Kasumi-1 (cell line): ENCODE measurements at places on chromosomes 7 and 10.

DNA sequence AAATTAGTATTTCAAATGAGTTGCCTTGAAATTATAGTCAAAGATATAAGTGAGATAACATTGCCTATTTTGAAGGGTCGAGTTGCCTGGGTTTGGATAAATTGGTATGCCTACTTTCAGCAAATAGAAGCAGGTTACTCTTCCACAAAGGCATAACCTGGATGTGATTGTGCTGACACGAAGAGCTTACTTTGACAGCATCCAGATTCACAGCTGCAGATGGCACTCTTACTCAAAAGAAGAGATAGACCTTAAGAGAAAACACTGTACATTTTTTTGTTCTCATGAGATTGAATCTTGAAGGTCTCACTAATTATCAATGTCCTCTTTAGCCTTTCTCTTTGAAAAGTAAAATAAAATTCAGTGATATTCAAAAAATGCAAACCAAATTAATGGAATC is 1338.7 kb downstream of the REEP3 start:
- no peak for DNase-seq

DNA sequence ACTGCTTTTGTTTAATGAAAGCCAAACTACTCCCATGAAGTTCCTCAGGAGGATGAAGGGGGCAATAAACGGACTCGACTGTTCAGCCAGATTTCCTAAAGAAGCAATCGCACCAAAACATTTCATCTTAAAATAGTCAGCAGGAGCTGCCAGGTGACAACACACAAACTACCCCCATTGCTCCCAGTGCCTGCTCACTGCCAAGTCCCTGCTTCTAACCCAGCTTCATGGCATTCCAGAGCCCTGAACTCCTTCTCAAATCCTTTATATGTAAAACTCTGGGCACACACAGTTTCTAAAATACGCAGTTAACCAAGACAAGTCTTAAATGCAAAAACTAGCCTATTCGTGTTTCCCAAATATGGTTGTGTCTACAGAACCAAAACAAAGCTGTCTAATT is 110.0 kb downstream of the SORBS1 start:
- no peak for DNase-seq

GRCh38 chr10:30537586-30537985 is 92.0 kb downstream of the LYZL2 start:
- DNase-seq: no peak

GRCh38 chr7:111860248-111860647 is 298.0 kb upstream of the IMMP2L start:
- DNase-seq: no peak

DNA sequence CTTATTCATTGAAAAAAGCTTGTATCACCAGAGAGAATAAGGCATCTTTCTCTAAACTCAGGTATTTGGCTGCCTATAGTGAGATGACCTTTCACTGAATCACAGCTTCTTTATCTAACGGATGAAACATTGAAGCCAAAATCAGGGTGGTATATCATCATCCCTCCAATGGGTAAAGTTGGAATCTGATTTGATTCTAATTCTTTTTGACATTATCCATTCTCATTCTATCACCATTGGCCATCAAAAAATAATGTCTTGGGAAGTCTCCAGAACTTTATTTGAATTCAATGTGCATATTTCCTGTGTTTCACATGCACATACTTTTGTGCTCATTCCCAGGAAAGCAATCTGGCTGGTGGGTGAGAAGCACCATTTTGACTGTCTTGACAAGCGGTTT is 95.2 kb downstream of the PLPP4 start:
- DNase-seq: no peak

DNA sequence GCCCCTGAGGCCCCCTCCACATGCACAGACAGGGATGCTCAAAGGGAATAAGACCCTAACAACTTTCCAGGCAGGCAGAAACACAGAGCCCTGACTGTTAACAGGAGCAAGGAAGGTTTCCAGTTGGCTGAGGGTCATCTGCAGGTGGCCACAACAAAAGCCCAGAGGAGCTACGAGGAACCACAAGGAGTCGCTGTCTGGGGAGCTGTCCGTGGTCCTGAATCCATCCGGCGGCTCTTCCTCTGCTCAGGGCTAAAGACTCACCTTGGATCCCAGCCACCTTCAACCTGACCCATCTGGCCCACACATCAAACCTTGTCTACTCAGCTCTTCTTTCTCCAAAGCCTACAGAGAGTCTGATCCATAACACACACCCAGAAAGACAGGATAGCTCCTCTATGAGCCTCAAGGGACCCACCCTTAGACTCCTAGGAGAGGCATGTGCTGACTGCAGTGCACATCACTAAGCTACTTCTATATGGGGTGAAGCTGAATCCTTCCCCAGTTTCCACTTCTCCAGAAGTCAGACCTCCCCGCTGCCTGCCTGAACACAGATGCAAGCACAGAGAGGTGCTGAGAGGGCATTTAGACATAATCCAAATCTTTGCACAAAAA is 104.0 kb downstream of the SLIT1 start:
- peak; percentile 78 for DNase-seq

DNA sequence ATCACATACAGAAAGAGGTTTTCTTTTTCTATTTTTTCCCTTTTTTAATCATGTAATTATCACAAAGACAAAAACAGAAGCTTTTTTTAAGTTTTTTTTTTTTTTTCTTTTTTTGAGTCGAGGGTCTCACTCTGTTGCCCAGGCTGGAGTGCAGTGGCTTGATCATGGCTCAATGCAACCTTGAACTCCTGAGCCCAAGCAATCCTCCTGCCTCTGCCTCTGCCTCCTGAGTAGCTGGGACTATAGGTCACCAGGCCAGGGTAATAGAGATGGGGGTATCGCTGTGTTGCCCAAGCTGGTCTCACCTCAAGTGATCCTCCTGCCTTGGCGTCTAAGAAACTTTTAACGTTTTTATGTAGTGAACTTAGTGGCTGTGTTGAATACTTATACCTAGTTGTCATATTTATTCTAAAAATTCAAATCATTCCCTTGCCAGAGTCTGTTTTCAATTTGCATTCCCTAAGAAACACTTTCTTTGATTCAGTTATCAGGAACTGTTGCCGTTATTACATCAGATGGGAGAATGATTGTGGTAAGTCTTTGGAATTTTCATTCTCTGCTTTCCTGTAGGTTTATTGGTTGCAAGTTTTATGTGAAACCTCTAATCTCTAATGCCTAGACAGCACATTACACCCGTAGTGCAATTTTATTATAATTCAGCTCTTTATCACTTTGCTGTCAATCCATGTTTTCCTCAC is 1.3 kb downstream of the LSM8 start:
- no peak for DNase-seq

DNA sequence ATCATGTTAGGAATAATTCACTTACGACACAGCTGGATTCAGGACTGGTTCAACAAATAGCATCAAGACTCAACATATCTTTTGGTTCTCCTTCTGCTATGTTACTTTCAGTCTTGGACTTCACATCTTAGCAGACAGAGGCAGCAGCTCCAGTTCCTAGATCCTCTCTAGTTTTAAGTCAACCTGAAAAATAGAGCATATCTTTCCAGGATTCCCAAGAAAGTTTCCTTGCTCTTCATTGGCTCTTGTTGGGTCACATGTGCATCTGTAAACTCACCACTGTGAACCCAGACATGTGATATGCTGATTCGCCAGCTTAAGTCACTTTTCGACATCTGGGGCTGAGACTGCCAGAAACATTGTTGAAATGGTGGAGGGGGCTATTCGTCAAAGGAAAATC is 210.1 kb upstream of the KMT2E start:
- no peak for DNase-seq

DNA sequence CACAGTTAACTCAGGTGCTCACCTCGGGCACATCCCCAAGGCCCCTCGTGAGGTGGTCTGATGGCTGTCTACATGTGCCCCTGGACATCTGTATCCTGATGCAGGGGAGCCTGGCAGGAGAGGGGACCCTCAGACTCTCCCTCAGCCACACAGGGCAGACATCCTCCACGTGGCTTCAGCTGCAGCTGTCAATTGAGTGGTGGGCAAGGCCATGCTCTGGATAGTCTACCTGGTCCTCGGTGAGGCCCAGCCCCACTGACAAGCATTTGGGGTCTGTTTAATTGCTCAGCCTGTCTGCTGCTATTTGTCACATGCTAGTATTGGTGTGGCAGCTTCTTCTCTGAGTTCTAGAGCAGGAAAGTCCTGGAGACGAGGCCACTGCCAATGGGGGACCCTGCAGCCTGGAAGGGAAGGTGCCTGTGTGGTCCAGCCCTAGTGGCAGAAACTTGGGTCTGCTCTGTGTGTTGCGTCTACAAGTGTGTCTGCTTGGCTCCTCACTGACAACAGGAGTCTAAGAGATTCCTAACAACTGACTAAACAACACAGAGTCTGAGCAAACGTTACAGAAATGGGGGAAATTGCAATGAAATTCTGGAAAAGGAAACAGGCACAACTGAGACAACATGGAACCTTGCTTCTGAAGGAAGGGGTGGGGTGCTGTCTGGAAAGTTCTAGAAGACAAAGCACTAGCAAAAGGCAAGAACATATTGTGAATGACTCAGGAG is 59.3 kb upstream of the IGFBP3 start:
- no peak for DNase-seq

GRCh38 chr10:21269289-21269688 is 256.2 kb downstream of the SKIDA1 start:
- no peak for DNase-seq

GRCh38 chr10:38032886-38033285 is 22.4 kb downstream of the ZNF33A start:
- no peak for DNase-seq

DNA sequence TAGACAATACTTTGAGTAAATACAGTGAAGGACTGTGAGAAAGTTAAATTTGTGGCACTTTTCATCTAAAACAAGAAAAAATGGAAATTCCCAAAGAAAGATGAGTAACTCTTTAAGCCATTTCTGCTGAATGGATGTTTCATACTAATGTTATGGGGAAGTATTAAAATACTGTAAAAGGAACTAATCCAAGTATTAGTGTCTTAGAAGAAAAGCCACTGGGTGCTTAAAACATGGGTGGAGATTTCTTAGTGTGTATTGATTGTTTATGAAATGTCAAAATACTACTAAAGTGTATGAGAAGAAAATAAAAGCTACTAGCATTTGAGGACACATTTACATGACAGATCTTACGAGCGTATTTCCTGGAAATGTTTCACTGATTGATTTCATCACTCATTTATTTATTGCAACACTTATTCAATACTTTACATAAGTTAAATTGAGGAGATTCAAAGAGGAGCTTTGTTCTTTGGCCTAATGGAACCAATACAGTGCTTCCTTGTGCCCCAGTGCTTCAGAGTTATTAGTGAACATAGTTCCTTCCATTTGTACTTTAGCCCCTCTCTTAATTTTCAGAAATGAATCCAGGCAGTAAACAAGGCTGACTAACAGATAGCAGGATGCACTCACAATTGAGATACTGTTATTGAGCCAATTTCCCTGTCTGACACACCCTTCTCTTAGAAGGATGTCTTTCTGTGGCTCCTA is 155.5 kb upstream of the AHR start:
- DNase-seq: no peak

GRCh38 chr7:129830949-129831348 is 121.8 kb downstream of the UBE2H start:
- DNase-seq: no peak

DNA sequence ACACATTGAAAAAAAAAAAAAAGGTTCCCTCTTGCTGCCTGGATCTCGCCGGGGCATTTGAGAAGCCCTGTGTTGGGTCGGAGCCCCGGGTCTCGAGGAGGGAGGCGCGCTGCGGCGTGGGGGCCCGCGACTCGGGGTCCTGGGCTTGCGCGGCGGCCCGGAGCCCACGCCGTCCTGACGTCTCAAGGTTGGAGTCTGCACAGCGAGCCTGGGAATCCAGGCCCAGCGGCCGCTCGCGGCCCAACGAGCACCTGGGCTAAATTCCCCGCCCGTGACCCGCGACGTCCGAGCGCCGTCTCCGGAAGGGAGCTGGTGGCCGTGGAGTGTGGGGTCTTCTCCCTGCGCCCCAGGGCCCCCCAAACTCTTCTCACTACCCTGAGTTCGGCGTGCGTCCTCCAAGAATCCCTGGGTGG is 1.4 kb upstream of the CTBP2 start:
- DNase-seq: no peak

- DNase-seq: no peak
Measured at GRCh38 chr10:125441151-125441550, 241.8 kb downstream of the TEX36 start.

DNA sequence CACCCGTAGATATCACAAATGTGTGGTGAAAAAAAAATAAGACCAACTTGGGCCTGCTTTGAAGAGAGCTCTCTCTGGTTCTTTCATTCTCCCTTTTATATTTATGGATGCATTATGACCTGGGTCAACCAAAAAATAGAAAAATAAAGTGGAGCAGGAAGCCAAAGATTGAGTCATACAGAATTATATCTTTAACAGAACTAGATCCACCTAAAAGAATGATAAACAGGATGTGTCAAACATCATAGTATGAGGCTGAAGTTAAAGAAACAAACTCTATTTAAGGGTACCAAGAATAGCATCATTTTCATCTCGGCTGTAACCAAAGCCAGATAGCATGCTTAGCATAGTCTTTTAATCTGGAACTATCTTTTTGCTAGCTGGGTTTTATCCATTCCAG is 28.8 kb upstream of the NMT2 start:
- DNase-seq: no peak

GRCh38 chr10:101576211-101576863 is 11.7 kb downstream of the POLL start:
- DNase-seq: no peak

- DNase-seq: no peak
Measured at GRCh38 chr7:87413951-87414793, 61.3 kb downstream of the ABCB4 start.

DNA sequence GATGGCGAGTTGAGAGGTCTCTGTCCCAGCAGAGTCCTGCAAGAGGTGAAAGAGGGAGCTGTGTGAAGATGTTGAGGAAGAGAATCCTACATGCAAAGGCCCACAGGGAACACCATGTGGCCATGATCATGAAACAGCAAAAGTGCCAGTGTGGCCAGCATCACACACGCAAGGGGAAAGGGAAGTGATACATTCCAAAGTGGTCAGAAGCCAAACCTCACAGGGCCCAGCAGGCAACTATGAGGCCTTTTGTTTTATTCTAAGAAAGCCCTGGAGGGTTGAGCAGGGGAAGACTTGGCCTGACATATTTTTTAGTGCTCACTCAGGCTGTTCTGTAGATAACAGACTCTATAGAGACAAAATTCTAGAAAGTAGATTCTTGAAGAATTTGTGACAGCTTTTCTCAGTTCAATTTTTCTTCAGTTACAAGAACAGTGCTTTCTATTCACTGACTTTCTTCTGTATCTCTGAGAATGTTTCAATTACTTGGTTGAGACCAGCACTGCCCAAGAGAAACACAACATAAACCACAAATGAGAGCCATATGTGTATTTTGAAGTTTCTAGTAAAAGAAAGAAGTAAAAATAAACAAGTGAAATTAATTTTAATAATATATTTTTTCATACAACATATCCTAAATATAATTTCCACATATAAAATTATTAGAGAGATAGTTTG is 82.3 kb downstream of the HTR7 start:
- peak; percentile 12 for DNase-seq
